ENCODE measurements at places on chromosomes 5 and 9. TPM values are rescaled to one million over a fixed set of nuclear protein-coding genes. Genes with fewer than 3 reads are reported as not detected.

DNA sequence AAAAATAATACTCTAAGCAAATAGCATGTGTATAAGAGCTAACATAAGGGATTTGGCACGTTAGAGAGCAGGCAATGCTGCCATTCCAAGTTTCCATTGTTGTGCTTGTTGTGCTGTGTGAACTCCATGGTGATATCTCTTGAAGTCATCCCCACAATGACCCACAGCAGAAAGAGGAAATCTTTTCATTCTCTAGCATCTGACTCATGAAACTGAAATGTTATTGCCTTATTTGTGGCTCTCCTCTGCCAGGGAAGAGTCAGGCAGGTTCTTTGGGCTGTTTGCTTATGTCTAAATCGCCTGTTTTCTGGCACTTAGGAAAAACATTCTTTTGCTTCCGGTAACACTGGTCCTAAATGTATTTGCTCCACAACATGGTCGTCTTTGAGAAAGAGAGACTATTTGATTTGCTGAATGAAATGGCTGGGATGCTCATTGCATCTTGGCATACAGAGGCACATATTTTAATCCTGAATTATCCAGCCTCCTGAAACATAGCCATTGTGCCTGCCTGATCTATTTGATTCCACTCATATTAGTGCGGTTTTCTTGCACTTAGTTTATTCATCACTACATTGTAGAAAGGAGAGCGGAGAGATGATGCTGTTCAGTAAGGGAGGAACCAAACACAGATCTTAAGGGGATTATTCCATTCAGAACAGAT lies 188.8 kb downstream of the CSNK1G3 start:
- H3K27me3 ChIP-seq: no peaks in the 10 kb centered on the region
- H3K4me3 ChIP-seq: no peak overlapping the region
- H3K27ac ChIP-seq: peak overlapping the region; percentile 53
- peaks cover 10% of the 10 kb centered on the region for H3K4me1 ChIP-seq
- no peak for DNase-seq

- DNase-seq: no peak
- no peaks in the 10 kb centered on the region for H3K36me3 ChIP-seq
- peak overlapping the region; percentile 82 for H3K4me3 ChIP-seq
- H3K27ac ChIP-seq: peak overlapping the region; percentile 97
- peaks cover 29% of the 10 kb centered on the region for H3K4me1 ChIP-seq
These were observed 490 bp downstream of the ICE1 start for GRCh38 chr5:5422819-5423515.

DNA sequence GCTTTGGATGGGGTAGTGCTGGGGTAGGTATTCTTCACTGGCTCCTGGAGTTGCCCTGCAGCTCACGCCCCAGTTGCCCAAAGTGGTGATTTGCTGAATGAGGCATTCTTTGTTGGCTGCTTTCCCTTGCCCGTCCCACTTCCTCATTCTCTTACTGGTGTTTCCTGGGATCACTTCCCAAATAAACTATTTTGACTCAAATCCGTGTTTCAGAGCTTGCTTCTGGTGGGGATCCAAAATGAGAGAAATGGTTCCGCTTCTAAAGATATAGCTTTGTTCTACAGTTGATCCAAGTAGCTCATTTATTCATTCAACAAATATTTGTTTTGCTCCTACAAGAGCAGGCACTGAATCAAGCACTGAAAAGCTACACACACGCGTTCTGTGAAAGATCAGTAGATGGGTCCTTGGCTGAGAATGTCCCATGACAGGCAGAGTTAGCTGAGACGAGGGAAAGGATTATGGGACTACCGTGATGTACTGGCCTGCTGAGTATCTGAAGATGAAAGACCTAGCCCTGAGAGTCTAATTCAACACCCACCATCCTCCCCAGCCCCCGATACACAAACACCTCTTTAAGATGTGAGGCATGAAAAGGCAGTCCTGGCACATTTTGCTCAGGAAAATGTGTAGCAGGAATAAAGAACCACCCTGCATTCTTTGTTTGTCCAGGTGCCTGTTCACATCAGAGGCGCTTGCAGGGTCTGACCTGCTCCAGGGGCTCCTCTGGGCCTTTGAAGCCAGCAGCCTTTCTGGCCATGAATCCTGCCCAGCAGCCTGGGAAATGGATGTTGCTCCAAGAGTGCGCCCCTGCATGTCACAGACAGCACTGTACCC lies 143.1 kb upstream of the RANBP3L start:
- H3K36me3 ChIP-seq: no peaks in the 10 kb centered on the region
- peaks cover 19% of the 10 kb centered on the region for H3K4me1 ChIP-seq
- no peak overlapping the region for H3K4me3 ChIP-seq
- DNase-seq: no peak

DNA sequence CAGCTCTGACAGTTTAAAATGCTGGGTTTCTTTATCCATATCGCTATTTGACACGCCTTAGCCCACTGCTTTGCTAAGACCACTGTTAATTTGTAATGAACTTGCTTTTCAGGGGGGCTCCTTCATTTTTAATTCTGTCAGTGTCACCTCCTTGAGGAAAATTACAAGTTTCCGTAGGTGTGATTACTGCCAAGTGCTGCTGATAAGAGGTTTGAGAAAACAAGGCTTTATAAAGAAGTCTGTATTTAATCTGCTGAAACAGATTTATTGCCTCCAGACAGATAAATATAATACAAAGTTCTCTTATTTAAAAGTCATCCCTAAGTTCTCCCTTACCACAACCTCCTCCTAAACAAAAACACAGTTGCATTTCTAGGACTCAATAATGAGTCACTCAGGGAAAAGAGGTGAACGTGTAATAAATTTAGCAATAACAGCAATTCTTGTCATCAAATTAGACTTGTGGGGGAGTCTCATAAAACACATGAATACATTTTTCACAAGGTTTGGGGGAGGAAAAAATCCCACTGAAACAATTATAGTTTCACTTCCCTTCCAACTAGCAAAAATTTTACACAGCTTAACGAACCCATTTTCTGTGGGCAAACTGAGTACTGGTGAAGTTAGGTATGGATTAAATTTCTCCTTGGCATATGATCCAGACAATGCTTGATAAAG lies 72.8 kb downstream of the MAPKAP1 start:
- no peak overlapping the region for H3K27ac ChIP-seq
- H3K4me1 ChIP-seq: peaks cover 65% of the 10 kb centered on the region
- no peaks in the 10 kb centered on the region for H3K27me3 ChIP-seq
- DNase-seq: no peak
- no peak overlapping the region for H3K4me3 ChIP-seq

LTC4S gene
- not detected for total RNA-seq

GRCh38 chr5:133405275-133406034 lies 206.9 kb downstream of the FSTL4 start:
- no peaks in the 10 kb centered on the region for H3K36me3 ChIP-seq
- H3K27ac ChIP-seq: no peak overlapping the region
- no peak overlapping the region for H3K4me3 ChIP-seq
- DNase-seq: no peak
- H3K4me1 ChIP-seq: no peaks in the 10 kb centered on the region
- H3K27me3 ChIP-seq: no peaks in the 10 kb centered on the region

IFNK gene
- total RNA-seq: not detected

- H3K4me1 ChIP-seq: no peaks in the 10 kb centered on the region
- no peak for DNase-seq
- no peaks in the 10 kb centered on the region for H3K27me3 ChIP-seq
- H3K36me3 ChIP-seq: no peaks in the 10 kb centered on the region
These were observed 138.0 kb upstream of the FSTL4 start for GRCh38 chr5:133750356-133750755.

TNC gene
- total RNA-seq: 50.7 TPM

- peaks cover 3% of the 10 kb centered on the region for H3K27me3 ChIP-seq
- peaks cover 58% of the 10 kb centered on the region for H3K4me1 ChIP-seq
- peak overlapping the region; percentile 61 for H3K27ac ChIP-seq
- DNase-seq: no peak
These were observed 473.6 kb upstream of the TNC start for GRCh38 chr9:115591584-115591984.

GRCh38 chr9:15999422-16000339 lies 446.8 kb downstream of the CCDC171 start:
- DNase-seq: no peak
- H3K4me3 ChIP-seq: no peak overlapping the region
- H3K4me1 ChIP-seq: no peaks in the 10 kb centered on the region
- no peaks in the 10 kb centered on the region for H3K27me3 ChIP-seq
- no peak overlapping the region for H3K27ac ChIP-seq

DNA sequence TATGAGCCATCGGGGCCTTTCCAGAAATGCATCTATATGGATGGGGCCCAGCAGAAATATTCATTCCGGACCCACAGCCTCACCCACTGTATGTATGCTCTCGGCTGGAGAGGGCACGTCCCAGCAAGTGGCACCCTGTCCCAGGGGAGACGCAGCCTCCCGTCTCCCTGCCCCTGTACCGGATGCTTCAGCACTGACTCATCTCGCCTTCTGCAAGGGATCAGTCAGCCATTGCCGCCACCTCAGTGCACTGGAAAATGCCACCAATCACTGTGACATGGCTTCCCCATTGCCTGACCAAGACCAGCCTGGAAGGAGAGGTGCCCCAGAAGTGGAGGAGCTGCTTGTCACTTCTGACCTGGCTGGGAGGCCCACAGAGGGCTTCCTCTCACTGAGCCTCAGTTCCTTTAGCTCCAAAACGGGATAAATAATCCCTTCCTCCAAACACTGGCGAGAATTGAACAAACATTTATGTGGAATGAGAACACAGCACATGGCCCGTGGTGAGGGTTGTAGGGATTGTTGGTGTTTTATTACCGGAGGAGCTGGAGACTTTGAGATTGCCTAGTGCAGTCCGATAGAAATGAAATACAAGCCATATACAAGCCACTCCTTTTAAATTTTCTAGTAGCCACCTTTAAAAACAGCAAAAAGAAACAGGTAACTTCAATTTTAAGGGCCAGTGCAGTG lies 43.9 kb upstream of the ORM1 start:
- peaks cover 42% of the 10 kb centered on the region for H3K4me1 ChIP-seq
- no peak for DNase-seq
- no peak overlapping the region for H3K27ac ChIP-seq
- H3K4me3 ChIP-seq: no peak overlapping the region
- no peaks in the 10 kb centered on the region for H3K36me3 ChIP-seq

PCDH12 gene
- total RNA-seq: 0.75 TPM

CCDC192 gene
- total RNA-seq: not detected

CD72 gene
- not detected for total RNA-seq

DNA sequence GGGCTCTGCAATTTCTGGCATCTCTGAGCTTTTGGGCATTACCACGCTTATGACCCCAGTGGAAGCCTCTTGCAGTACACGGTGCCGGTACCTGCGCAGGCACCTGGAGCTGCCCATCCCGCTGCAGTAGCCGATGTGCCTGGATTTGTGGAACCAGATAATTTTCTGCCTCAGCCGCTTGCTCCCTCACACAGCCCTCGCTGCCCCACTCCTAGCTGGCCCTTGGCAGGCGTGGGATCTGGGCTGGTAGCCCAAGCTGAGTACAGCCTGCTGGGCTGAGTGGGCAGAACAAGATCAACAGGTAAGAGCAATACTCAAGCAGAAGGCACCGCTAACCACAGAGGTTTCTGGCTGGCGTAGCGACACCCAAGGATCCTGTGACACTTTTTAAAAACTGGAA lies 1808.8 kb upstream of the ACO1 start:
- no peaks in the 10 kb centered on the region for H3K27me3 ChIP-seq
- no peaks in the 10 kb centered on the region for H3K36me3 ChIP-seq
- no peak overlapping the region for H3K4me3 ChIP-seq
- H3K27ac ChIP-seq: no peak overlapping the region
- H3K4me1 ChIP-seq: no peaks in the 10 kb centered on the region

GRCh38 chr5:80676706-80677105 lies 21.9 kb upstream of the DHFR start:
- no peak for DNase-seq
- no peak overlapping the region for H3K27ac ChIP-seq
- H3K4me3 ChIP-seq: no peak overlapping the region
- no peaks in the 10 kb centered on the region for H3K4me1 ChIP-seq
- H3K36me3 ChIP-seq: peaks cover 9% of the 10 kb centered on the region
- no peaks in the 10 kb centered on the region for H3K27me3 ChIP-seq

GPRIN1 gene
- 1.8 TPM for total RNA-seq

DNA sequence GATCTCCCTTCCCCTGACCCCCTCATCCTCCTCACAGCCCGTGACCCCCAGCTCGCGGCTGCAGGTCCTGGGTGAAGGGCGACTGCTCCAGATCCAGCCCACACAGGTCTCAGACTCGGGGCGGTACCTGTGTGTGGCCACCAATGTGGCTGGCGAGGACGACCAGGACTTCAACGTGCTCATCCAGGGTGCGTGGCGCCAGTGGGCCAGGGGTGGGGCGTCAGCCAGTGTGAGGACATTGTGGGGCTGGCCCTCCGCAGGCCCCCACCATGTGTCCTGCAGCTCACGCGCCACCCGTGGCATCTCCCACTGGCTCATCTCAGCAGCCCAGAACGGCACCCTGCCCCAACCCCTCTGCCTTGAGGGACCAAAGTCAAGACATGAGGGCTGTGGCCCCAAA lies 67.1 kb upstream of the ASS1 start:
- no peaks in the 10 kb centered on the region for H3K27me3 ChIP-seq
- no peak overlapping the region for H3K4me3 ChIP-seq
- no peak overlapping the region for H3K27ac ChIP-seq
- no peaks in the 10 kb centered on the region for H3K36me3 ChIP-seq

- H3K27me3 ChIP-seq: no peaks in the 10 kb centered on the region
- no peaks in the 10 kb centered on the region for H3K4me1 ChIP-seq
- peak overlapping the region; percentile 87 for H3K27ac ChIP-seq
- no peak for DNase-seq
- no peaks in the 10 kb centered on the region for H3K36me3 ChIP-seq
These were observed 1.3 kb downstream of the MACIR start for GRCh38 chr5:103259705-103260355.

GRCh38 chr9:91840882-91841281 lies 109.1 kb downstream of the ROR2 start:
- H3K27ac ChIP-seq: peak overlapping the region; percentile 16
- no peaks in the 10 kb centered on the region for H3K36me3 ChIP-seq
- peaks cover 56% of the 10 kb centered on the region for H3K4me1 ChIP-seq
- DNase-seq: no peak
- peaks cover 69% of the 10 kb centered on the region for H3K27me3 ChIP-seq

- H3K4me3 ChIP-seq: no peak overlapping the region
- no peaks in the 10 kb centered on the region for H3K27me3 ChIP-seq
- H3K27ac ChIP-seq: no peak overlapping the region
- DNase-seq: no peak
- H3K4me1 ChIP-seq: no peaks in the 10 kb centered on the region
These were observed 282.9 kb upstream of the MVB12B start for GRCh38 chr9:126043681-126044080.

- H3K27ac ChIP-seq: no peak overlapping the region
- no peaks in the 10 kb centered on the region for H3K4me1 ChIP-seq
- DNase-seq: no peak
- H3K4me3 ChIP-seq: no peak overlapping the region
- H3K27me3 ChIP-seq: no peaks in the 10 kb centered on the region
These were observed 219.6 kb upstream of the RORB start for GRCh38 chr9:74277532-74277931.

TPPP gene
- total RNA-seq: 5.8 TPM

DNA sequence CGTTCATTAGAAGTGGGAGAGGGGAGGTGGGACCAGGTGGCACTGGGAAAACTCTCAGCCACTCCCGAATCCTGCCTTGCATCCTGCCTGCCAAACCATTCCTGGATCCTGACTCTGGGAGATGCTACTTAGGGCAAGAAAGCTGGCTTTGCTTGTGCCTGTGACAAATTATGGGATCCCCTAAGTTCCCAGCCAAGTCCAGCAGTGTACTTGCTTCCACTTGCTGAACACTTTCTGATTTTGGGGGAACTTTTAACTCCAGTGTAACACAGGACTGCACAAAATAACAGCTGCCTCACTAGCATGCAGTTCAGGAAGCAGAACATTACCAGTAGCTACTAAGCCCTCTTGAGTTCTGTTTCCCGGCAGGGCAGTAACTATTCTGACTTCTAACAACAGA lies 12.5 kb upstream of the NKX2-5 start:
- no peak overlapping the region for H3K27ac ChIP-seq
- H3K4me3 ChIP-seq: no peak overlapping the region
- H3K4me1 ChIP-seq: peaks cover 6% of the 10 kb centered on the region
- H3K36me3 ChIP-seq: no peaks in the 10 kb centered on the region
- H3K27me3 ChIP-seq: peaks cover 15% of the 10 kb centered on the region

All from esophagus squamous epithelium (tissue), 5 donors.